Tibial artery (tissue), 4 donors: ENCODE measurements at places on chromosomes 6 and 20.

DNA sequence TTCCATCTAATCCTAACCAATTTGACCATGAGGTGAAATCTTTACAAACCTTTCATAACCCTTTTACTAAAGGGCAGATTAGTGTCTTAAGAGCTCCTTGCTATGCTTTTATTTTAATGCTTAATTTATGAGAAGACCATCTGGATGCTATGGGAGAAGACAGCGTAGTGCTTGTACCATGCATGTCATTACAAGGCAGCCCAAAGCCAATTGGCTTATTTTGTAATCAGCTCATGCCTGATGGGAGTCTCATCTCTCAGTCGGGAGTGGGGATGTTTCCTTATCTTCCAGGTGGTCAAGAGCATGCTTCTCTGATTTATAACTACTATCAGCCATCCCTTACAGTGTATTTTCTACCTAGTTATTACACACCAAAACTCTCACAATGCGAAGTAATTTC, 304.7 kb downstream of the FARS2 start:
- no peak for DNase-seq

DNA sequence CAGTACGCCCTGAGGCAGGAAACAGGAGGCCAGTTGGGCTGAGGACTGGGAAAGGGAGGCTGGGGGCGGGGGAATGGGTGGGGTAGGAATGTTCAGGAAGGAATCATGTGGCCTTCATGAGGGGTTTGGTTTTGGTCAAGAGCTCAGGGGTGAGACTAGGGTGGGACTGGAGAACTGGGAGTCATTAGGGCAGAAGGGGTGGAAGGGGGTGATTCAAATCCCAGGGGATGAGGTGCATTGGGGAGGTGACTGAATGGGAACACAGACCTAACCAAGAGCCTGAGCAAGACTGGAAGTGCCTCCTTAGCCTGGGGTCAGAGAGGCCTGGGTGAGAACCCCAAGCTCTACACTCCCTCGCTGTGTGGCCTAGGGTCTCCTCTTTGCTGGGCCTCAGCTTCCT, 86.8 kb downstream of the DLGAP4 start:
- no peak for DNase-seq

- DNase-seq, result no peak
These were observed 9.8 kb upstream of the BTN1A1 start for GRCh38 chr6:26489996-26490964.

DNA sequence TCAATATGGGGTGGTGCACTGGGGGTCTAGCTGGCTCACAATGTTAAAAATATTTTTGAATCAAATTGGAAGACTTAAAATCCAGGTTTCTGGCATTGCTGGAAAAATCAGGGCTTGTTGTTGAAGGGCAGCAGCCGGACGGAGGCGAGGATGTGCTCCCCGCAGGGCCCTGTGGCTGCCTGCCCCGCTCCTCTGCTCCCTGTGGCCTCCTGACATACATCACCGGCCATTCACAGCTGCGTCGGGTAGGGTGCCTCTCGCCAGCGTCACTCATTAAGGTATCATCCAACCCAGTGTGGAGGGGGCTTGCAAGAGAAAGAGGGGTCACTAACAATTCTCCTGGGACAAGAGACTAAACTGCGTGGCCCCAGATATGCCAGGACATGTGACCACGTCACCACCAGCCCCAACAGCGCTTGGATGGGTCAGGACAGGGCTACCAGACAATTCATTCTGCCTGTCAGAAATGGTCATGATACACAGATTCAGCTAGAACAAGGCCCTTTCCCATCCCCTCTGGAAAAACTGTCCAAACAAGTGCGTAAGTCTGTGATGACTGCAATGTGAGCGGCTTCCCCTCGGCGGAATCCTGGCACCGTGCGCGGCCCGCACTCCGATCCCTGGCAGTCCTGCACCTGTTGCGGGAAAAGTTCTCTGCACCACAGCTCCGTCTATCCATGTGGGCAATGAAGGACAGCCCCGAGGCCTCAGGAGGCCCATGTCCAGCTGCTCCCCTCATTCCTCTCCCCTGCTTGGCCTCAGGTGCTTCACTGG, 12.0 kb downstream of the GATA5 start:
- no peak for DNase-seq

- DNase-seq, result no peak
These were observed 310.4 kb downstream of the HAO1 start for GRCh38 chr20:7629880-7630279.
